ENCODE measurements at places on chromosomes 7 and 10.

DNA sequence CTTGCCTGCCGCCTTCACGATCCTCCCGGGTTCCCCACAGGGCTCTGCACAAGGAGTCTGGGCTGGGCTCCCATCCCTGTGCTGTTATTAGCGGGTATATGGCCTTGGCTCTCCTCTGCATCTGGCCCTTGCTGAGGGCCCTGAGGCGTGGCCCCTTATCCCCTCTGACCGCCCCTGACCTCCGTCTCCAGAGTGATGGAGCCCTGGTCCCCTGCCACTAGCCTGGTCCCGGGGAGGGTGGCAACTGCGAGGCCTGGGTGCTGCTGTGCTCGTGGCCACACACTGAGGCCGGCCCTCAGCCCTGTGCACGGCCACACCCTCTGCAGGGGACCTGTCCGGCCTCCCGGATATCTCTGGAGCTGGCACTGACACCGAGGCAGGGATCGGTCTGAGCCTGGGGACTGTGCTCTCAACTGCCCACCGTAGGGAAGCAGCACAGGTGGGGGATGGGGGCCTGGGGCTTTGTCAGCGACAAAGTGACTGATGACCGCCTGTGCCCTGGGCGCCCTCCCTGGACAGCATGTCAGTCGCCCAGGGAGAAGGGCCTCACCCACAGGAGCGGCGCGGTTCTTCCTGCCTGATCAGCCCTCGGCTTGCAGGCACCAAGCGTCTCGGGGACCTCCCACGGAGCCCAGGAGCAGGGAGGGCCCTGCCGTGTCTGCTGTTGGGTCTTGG, 72.4 kb downstream of the NKX6-2 start:
- no peak for DNase-seq

- peak; percentile 36 for DNase-seq
Observed at GRCh38 chr10:84328418-84329195, at the start of gene CCSER2. Gene CCSER2 (plus strand): TSS chr10:84328589. CDS start chr10:84371053, 42,464 bp downstream.

- peak; percentile 18 for DNase-seq
Observed at GRCh38 chr10:131311661-131312477, at the start of gene TCERG1L. Gene TCERG1L (minus strand): TSS chr10:131311721. CDS start chr10:131311635, 86 bp downstream.

GRCh38 chr10:91587710-91588638, 44.9 kb downstream of the PPP1R3C start:
- DNase-seq = no peak

- no peak for DNase-seq
Observed at GRCh38 chr7:17293481-17293880, 5.0 kb upstream of the AHR start.

GRCh38 chr10:7563368-7563767, 103.4 kb downstream of the ITIH5 start:
- no peak for DNase-seq

DNA sequence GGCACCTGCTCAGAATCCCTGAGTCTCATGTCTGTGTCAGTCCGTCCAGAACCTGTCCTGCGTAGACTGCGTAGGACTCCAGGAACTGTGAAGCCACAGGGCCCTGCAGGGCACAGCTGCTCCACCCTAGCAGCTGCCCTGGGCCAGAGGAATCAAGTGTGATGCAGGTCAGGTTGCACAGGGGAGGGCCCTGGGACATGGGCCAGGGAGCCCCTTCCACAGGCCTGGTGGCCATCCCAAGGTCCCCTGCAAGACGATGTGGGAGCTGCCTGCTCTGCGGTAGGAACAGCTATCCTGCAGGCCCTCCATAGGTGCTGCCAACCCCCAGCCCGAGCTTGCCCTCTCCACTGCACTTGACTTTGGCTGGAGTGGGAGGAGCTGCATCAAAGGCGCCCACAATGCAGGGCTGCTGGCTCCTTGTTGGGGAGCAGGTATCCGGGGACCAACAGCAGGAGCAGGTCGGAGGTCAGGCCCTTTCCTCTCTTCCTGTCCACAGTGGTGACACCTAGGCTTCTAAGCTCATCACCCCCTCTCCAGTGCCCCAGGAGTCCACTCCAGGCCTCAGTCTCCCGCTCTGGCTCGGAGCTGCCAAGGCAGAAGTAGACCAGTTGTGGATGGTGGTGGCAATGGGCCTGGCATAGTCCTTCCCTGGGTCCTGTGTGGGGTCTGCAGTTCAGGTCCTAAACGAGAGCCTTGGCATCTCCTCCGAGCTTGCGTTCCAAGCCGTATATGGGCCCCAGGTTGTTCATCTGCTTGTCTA, 149.1 kb downstream of the MAPK8 start:
- DNase-seq = no peak

DNA sequence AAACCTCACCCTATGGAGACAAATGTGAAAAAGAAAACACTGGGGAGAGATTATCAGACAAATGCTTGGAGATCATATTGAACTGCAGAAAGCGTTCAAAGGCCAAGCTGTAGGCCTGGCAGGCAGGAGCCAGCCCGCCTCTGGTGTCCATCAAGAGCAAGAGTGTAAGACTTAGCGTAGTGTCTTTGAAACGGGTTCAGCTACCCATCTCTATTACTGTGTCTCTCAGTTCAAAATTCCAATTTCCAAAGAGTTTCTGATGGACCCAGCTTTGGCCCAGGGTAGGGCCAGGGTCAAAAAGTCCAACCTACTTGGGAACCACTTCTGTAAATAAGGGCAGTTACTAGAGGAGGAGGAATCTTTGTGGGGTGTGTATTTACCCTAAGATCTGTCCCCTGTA, 45.4 kb upstream of the HBP1 start:
- DNase-seq = no peak

- DNase-seq = no peak
Observed at GRCh38 chr7:128344431-128344774, 695 bp upstream of the RBM28 start.

DNA sequence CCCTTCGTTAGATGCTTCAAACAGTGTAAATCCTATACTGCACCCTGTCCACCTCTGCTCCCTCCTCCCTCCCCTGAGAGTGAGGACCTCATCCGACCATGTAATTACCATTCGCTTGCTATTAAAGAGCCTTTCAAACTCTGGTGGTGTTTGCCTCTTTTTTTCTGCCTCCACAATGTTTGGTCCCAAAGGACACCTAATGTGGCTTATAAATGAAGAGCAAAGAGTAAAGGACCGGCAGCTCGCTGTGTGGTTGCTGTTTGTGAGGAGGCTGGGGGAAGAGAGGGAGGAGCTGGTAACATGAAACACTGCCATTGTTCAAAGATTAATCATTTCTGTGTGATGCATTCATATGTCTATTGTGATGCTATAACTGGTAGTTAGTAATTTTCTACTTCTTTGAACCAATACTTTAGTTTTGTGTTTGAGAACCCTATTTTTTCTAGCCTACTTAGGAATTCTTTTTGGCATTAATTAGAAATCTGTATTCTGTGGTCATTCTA, 27.9 kb downstream of the MTURN start:
- DNase-seq = no peak

DNA sequence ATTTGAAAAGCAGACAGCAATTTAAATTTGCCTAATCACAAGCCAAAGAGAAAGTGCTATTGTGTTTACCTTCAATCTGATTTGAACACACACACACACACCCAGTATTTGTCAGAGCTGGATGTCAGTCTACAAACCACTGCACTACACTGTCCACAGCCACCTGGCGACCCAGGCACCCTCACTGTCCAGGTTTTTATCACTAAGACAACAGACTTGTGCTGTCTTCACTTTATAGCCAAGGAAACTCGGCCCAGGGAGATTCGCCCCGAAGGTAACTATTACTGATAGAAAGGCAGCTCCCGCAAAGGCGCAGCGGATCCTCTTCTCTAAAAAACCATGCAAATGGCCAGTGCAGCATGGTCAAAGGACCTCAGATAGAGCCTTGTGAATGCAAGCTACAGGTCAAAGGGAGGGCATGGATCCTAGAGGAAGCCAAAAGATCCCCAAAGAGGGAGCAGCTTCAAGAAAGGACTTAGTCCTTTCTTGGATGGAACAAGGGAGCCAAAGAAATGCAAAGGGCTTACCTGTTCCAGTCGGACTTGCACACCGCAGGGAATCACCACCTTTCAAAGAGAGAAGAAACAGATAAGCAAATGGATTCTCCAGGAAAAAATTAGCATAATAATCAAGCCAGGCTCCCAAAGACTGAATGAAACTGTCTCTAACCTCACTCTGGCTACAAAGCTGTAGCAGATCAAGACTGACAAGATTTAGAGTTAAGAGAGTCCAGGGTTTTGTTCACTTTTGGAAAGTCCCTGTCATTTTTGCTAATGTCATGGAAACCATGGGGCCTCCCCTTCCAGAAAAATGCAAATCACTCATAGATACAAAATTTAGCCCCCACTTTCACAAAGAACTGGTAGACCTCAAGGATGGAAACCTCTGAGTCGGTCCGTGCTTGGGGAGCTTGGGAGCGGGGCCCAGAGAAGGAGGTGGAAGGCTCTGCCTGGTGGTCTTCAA, 101.1 kb downstream of the TNS3 start:
- DNase-seq = no peak

DNA sequence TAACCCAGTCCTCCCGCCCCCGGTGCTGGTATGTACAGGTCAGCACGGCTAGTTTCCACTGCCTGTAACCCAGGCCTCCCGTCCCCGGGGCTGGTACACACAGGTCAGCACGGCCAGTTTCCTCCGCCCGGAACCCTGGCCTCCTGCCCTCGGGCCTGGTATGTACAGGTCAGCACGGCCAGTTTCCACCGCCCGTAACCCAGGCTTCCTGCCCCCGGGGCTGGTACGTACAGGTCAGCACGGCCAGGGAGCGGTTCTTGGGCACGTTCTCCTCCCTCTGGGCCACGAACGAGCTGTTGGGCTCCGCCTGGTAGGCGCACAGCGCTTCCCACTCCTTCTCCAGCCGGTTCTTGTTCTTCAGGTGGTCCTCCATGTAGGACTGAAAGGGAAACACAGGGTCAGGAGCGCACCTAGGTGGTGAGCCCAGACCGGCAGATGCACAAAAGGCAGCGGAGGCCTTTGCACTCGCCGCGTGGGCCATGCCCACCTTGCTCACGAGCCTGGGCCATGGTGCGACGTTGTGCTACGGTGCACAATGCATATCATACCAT, 284.4 kb downstream of the DNAJB6 start:
- no peak for DNase-seq

DNA sequence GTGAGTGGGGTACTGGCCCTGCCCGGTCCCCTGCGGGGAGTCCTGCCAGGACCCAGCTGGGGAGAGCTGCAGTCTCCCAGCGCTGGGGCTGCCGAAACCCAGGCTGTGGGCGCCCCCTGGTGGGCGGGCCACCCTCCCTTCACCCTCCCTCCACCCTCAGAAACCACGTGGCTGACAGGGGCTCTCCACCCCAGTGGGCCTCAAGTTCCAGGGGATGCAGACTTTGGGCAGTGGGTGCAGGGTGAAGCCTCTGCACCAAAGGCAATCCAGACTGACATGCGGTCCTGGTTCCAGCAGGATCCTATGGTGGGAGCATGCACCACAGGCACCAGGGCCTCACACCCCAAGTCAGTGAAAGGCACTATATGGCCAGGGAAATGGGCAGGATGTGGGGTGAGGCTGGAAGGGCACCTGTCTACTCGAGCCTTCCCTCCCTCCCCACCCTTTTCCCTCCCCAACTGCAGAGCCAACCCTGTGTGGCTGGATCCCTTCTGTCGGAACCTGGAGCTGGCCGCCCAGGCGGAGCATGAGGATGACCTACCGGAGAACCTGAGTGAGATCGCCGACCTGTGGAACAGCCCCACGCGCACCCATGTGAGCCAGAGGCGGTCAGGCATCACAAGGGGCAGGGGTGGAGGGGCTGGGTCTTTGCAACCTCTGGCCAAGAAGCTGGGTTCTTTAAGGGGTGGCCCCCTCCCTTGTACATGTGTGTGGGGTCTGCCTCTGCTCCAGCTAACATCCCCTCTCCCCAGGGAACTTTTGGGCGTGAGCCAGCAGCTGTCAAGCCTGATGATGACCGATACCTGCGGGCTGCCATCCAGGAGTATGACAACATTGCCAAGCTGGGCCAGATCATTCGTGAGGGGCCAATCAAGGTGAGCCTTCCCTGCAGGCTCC, 38.8 kb downstream of the PSAP start:
- no peak for DNase-seq

DNA sequence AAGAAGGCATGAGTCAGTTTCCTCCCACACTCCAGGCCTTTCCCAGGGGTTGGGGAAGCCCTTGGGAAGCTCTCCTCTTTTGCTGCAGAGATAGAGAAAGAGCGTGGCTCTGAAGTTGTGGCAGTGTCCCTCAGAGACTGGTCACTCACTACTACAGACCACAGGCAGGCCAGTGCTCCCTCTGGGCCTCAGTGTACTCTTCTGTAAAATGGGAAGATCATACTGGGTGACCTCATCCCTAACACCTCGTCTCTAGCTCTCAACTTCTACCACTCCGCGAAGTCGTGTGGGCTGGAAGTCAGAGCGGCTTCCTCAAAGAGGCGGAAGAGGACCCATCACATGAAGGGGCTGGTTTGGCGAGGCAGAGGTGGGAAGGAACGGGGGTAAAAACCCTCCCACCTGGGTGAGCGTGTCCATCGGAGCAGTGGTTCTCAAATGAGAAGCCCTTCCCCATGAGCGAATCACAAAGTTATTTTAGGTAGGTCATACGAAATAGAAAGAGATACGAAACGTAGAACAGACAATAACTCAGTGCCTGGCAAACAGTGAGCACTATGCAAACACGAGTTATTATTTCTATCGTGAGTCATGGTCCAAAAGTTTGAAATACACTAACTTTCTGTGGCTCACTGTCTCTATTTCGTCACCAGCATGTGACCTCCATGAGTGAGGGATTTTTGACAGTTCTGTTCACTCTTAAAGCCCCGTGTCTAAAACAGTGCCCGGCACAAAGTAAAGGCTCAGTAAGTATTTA, 32.7 kb downstream of the PRKAG2 start:
- DNase-seq = no peak
